ENCODE measurements at places on chromosomes 12 and 14.

DNA sequence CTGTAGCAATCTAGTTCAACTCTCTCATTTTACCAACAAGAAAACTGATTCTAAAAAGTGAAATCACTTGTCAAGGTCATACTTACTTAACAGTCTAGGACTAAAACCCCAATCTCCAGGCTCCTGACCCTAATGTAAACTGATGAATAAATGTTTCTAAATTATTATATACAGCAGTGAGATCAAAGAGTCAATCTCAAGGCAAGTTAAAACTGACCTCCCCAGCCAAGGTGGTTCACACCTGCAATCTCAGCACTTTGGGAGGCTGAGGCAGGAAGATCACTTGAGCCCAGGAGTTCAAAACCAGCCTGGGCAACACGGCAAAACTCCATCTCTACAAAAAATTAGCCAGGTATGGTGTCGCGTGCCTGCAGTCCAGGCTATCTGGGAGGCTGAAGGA, 15.3 kb downstream of the CLIP1 start:
- no peak for DNase-seq

- no peak for DNase-seq
Measured at GRCh38 chr14:51020024-51020710, 74.7 kb downstream of the TRIM9 start.

GRCh38 chr12:104692557-104693218, 235.9 kb downstream of the CHST11 start:
- no peak for DNase-seq

GRCh38 chr14:21612324-21612723, 22.4 kb downstream of the OR10G2 start:
- DNase-seq, result no peak

- DNase-seq, result no peak
Measured at GRCh38 chr12:3107954-3108353, 30.8 kb downstream of the TSPAN9 start.

- no peak for DNase-seq
Measured at GRCh38 chr14:95121911-95122620, 35.3 kb downstream of the DICER1 start.

DNA sequence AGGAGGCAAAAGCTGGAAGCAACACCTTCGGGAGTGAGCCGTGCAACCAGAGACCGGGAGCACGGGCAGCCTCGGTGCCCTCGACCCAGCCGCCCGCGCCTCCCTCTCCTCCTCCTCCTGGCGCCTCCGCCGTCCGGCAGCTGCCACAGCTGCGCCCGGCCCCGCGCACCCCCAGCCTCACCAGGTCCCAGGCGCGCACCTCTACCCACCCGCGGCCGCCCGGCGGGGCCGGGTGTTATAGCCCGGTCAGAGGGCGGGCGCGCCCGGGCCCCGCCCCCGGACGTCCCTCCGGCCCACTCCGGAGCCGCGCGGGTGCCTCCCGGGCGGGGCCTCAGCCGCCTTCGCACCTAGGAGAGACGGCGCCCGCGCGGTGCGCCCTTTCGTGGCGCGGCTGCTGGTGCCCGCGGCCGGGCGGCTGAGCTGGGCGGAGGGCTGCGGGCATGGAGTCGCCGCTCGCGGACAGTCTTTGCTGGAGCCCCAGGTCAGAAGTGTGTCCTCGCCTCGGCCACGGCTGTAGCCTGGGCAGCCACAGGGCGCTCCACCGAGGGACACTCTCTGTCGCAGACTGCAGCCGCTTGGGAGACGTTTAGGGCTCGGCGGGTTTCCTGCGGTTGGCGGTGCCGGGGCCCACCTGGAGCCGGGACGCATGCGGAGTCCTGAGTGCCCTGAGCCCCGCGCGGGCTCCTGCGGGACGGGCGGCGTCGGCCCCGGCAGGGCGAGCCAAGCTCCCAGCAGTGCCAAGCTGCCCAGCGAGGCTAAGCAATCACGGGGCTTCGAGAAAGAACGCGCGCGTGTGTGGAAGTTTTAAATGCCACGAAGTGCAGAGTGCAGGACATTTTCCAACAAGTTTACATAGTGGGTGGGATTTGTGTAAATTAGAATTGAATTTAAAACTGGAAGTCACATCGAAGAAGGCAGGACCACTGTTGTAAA, at the start of gene CPM:
CPM (minus strand) TSS at position 211 of the 933 bp plus-strand sequence. CDS start 334 bp downstream, outside the sequence.
- DNase-seq, result peak; percentile 11

GRCh38 chr14:56268673-56269072, 150.5 kb downstream of the PELI2 start:
- DNase-seq, result no peak

DNA sequence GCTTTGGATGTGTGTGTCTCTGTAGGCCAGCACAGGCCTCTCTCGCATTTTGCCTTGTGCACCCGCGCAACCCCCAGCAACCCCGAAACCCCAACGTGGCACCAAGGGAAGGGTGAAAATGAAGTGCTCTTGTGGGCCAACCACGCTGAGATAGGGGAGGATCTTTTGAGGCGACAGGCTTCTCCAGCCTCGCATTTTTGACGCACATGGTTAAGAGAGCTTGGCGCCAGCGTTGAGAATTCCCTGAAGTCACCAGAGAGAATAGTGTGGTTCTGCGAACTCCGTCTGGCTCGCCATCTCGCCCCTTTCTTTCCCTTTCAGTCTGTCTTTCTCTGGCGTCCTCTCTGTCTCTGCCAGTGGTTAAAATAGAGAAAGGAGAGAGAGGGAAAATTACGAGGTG, 1.9 kb upstream of the TBX3 start:
- DNase-seq, result no peak

DNA sequence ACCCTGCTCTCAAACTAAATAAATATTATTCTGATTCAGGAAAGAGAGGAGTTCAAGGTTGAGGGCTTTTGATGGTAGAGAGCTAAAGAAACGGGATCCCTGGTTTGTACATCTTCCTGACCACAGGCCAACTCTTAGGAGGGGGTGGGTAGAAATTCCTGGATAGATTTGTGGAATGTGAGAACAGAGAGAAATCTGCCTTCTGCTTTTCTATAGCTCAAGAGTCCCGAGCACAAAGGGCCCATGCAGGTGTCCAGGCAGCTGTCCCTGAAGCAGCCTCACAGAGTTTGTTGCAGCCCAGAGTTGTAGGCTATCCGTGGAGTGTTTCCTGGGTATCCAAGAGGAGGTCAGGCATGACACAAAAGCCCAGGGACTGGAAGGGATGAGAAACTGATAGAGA, 198.6 kb downstream of the BCAT1 start:
- DNase-seq, result no peak
